ENCODE measurements at places on chromosomes 1 and 21. TPM values are rescaled to one million over a fixed set of nuclear protein-coding genes. Genes with fewer than 3 reads are reported as not detected.

The CR1 gene
- not detected for total RNA-seq

The FMO2 gene
- 6.2 TPM for total RNA-seq

The SERPINC1 gene
- not detected for total RNA-seq

The PTPN7 gene
- total RNA-seq = not detected

The ERG gene
- 1.7 TPM for total RNA-seq

The OR2T35 gene
- not detected for total RNA-seq

The ANGPTL1 gene
- total RNA-seq = 2.8 TPM

The AHCTF1 gene
- 16.5 TPM for total RNA-seq

The SH3D21 gene
- total RNA-seq = 2.7 TPM

The PROK1 gene
- not detected for total RNA-seq

The KRTAP7-1 gene
- not detected for total RNA-seq

The TAS1R1 gene
- total RNA-seq = 0.12 TPM

The SLC44A3 gene
- total RNA-seq = 6.1 TPM
